Stimulated activated CD4-positive, alpha-beta T cell treated with anti-CD3 and anti-CD28 coated beads, Interleukin-1b, Interleukin-23, amount 100 ng/mL, for 1 hour (primary cell): ENCODE measurements at places on chromosomes 4 and X.

DNA sequence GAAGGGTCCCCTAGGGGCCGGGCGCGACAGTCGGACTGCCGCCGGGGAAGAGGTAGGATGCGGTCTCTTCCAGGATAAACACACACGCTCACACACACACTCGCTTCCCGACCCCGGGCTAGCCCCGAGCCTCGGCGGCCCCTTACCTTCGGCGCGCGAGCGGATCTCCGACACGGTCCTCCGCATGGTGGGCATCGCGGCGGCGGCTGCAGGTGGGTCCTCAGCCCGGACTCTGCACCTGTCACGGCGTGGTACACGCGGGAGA lies 294 bp downstream of the ATP8A1 start:
- no peak for DNase-seq

- DNase-seq, result no peak
Observed at GRCh38 chr4:151667048-151667447, 93.8 kb downstream of the GATB start.

GRCh38 chrX:97322401-97322800 lies 438.7 kb downstream of the RPA4 start:
- no peak for DNase-seq

DNA sequence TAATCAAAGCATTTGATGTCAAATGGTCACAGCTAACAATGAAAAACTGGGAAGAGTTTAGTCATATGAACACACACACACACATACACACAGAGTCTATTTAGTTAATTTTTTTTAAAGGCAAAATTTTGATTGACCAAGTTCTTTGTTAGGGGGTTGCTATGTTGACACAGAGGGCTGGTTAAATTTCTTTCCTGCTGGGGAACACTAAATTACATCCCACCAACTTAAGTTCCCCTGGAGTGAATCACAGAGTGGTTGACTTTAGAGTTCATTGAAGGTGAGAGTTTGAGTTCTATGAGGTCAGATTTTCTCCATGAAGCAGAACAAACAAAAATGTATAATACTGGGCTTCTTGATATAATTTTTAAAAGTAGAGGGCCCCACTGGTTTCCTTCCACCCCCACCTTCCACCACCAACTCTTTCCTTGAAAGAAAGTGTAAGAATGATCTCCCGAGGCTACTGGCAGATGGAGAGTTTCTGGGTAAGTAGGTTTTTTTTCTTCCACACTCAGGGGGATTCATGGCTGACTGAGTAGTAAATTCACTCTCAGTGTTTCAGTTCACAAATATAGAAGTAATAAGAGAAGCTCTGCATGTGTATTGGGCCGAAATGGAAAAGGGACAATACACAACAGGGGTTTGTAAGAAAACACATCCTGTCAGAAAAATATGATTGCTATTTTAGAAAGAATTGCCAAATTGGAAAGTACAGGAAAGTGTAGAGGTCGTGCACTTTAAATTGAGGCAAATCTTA lies 917.0 kb upstream of the LCORL start:
- DNase-seq, result no peak

DNA sequence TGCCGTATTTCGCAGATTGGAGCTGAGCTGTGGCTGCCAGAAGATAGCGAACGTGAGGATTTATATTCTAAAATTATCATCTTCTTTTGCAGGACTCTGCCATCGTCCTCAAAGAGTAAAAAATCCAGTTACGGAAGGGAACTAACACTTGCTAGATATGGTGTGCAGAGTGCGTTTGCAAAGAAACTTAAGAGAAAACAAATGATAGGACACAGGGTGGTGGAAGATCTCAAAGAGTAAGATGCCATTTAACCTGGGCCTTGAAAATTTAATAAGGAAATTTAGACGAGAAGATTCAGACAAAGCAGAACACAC lies 566 bp downstream of the LARP7 start:
- DNase-seq, result no peak

- DNase-seq, result no peak
Observed at GRCh38 chrX:23344238-23344903, 9.7 kb downstream of the PTCHD1 start.

- no peak for DNase-seq
Observed at GRCh38 chr4:160110891-160111290, 1008.0 kb downstream of the RAPGEF2 start.

DNA sequence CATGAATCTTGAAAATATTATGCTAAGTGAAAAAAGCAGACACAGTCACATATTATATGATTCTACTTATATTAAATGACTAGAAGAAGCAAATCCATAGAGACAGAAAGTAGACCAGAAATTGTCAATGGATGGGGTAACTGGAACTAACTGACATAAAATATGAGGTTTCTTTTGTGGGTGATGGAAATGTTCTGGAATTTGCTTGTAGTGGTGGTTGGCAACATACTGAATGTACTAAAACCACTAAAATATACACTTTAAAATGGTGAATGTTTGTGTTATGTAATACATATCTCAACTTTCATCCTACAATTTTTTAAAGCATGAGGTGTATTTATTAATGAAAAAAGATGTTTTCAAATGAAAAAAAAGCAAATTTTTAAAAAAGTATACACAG lies 14.7 kb downstream of the CNOT6L start:
- DNase-seq, result no peak

GRCh38 chr4:142528433-142528832 lies 317.7 kb downstream of the INPP4B start:
- no peak for DNase-seq

DNA sequence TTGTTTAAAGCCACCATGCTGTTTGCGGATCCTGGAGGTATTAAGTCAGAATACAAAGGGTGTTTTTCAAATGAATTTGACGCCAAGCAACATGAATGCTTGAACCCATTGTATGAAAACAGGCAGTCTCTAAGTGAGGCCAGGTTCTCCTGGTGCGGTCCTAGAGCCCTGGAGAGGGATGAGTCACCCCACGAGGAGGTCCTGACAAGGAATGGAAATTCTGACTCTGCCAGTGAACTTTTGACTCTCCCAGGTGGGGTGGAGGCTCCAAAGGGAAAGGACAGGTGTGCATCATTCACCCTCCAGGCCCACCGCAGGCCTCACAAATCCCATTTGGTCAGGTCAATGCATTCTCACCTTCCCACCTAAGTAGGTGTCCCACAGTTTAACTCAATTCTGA lies 1.5 kb downstream of the TRIM2 start:
- no peak for DNase-seq

DNA sequence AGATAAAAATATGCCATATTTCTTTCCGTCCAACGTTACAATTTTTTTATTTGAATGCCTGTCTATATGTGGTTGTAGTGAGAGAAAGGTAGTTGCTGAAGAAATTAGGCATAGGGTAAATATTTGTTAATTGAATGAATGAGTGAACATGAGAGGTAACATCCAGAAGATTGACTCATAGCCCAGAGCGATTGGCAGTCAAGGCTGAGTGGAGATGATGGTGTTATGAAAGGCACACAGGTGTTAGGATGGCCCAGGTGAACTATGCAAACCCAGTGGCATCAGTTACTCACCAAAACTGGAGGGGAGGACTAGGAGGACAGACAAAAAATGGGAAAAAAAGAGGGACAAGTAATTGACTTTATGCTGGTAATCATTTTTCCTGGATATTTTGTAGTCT lies 31.7 kb upstream of the SPRY1 start:
- DNase-seq, result no peak

GRCh38 chr4:13344216-13344615 lies 139.9 kb downstream of the RAB28 start:
- no peak for DNase-seq

DNA sequence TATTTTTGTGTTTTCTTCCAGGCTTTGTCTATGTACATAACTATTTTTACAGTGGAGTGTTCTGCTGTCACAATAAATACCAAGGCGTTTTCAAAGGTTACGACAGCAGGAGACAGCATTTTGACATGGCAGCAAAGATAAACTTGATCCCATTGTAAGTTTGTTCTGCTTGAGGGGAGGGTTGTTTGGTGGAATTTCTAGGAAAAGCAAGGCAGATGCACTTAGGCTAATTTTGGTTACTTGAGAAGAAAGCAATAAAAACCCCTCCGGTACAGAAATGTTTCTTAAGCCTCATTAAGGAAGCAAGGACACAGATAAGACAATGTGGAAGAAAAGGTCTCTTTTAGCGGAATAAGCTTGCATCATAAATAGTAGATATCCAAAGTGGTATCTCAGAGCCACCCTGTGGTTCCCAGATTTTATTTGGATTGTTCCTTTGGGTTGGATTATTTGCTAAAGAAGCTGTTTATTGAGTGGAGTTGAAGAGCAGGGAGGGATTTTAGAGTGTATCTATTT lies 54.3 kb downstream of the CLCN5 start:
- no peak for DNase-seq

- no peak for DNase-seq
Observed at GRCh38 chr4:168218645-168219044, 99.9 kb downstream of the DDX60 start.

- no peak for DNase-seq
Observed at GRCh38 chr4:84699001-84699671, 116.2 kb downstream of the CDS1 start.

GRCh38 chr4:130814896-130815295 lies 1718.9 kb downstream of the C4orf33 start:
- DNase-seq, result no peak

GRCh38 chr4:99790796-99791617 lies 25.6 kb upstream of the DAPP1 start:
- DNase-seq, result no peak

- DNase-seq, result no peak
Observed at GRCh38 chrX:84218726-84219125, 30.7 kb upstream of the RPS6KA6 start.
